Stimulated activated CD8-positive, alpha-beta memory T cell treated with anti-CD3 and anti-CD28 coated beads, Interleukin-7, amount 100 ng/mL, for 24 hours (primary cell): ENCODE measurements at places on chromosomes 2 and 18.

GRCh38 chr2:3626118-3626811 lies 31.4 kb downstream of the COLEC11 start:
- DNase-seq, result no peak

- no peak for DNase-seq
These were observed 497.2 kb upstream of the NETO1 start for GRCh38 chr18:73365018-73365417.

- DNase-seq, result no peak
These were observed 31.0 kb downstream of the EEF1B2 start for GRCh38 chr2:206190689-206191088.

GRCh38 chr2:202529389-202529788 lies 105.4 kb upstream of the FAM117B start:
- DNase-seq, result no peak
